ENCODE measurements at places on chromosomes 2 and 18.

DNA sequence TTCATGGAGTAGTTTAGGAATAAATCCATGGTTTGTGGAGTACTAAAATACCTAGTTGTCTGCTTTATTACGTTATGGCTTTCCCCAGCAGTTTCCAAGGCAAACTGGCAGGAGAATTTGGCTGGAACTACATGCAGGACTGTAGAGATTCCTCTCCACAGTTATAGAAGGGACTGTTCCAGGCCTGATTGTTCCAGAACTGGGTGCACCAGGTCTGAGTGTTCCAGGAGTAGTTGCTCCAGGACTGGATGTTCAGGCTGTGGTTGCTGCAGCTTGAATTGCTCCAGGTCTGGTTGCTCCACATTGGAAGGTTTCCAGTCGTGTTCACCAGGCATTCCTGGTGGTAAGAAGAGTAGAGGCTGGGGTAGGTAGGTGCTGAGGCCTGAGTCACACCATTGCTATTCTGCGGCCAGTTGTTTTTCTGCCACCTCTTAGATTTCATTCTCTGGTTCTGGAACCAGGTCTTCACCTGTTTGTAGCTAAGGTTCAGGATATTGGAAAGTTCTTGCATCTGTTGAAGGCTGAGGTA lies 28.1 kb downstream of the SGPP2 start:
- no peak for DNase-seq

DNA sequence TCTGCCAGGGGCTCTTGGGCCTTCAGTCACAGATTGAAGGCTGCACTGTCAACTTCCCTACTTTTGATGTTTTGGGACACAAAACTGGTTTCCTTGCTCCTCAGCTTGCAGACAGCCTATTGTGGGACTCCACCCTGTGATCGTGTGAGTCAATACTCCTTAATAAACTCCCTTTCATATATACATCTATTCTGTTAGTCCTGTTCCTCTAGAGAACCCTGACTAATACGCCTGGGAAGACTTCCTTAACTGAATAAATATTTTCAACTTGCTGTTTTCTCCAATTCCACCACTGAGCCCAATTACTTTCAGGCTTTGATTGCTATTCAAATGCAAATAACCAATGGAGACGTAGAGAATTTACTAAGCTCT lies 61.4 kb upstream of the CCDC195 start:
- DNase-seq: no peak

- no peak for DNase-seq
Measured at GRCh38 chr2:109066501-109066900, 62.5 kb upstream of the SH3RF3 start.

- no peak for DNase-seq
Measured at GRCh38 chr2:170521299-170521698, 193.8 kb upstream of the SP5 start.

GRCh38 chr2:117551858-117552257 lies 262.6 kb upstream of the DDX18 start:
- DNase-seq: no peak

DNA sequence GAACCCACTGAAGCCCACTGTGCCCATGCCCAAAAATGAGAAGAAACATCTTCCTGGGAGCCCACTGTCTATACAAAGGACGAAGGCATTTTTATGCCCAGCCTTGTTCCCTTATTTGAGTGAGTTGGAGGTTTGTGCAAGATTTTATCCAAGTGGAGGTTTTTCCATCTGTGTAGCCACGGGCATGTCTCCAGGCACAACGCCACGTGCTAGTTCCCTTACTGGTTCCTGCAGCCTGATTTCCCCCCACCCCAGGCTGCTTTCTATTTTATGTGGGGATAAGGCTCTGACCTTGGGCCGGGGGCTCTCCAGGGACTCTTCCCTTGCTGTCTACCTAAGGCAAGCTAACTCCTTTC lies 22.2 kb upstream of the TXNL4A start:
- no peak for DNase-seq

GRCh38 chr2:217900010-217900779 lies 102.6 kb downstream of the TNS1 start:
- peak; percentile 71 for DNase-seq

DNA sequence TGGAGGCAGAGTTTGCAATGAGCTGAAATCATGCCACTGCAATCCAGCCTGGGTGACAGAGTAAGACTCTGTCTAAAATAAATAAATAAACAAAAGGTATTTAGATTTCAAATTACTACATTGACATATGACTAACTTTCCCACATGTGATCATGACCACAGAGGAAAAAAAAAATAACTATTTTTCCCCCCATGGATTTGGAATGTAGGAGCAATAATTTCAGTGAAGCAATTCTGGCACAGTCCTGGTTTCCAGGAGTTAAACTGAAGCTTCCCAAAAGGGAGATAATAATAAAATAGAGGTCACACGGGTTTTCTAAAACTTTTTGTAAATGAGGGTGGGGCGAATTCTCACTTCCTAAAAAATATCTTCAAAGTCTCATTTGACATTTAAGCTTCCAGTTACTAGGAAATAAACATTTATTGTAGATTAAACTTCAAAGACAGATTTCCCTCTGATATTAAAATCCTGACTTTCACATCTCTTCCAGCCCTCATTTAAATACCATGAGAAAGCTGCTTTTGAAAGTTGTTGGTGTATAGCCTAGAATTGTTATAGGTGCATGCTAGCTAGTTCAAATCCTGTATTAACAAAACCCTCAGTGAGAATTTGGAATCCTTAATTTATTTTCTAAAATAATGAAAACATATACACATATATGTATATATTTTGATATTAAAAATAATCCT lies 20.7 kb downstream of the SLC19A3 start:
- DNase-seq: no peak

- DNase-seq: no peak
Measured at GRCh38 chr2:83196225-83196624, 1262.9 kb downstream of the SUCLG1 start.

DNA sequence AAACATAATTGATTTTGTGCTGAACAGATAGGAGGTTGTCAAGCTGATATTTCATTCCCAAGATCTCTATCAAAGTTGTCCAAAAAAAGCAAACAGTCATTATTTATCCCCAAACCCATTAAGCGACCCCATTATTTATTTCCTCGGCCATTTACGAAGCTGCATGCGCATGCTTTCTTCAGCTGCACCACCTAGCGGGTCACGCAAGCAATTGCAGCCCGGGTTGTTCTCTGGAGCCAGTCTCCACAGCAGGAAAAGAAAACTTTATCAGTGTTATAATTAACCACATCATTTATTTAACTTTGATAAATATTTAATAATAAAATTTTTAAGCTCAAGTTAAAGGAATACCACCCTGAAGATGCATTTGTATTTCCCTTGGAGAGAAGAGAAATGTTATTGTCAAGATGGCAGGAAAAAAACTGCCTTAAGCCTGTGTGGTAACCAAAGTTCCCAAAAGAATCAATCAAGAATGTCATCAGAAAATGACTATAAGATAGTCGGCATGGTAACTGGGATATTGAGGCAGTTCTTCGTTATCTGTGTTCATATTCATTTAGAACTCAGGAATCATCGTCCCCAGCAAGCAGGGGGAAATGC lies 304.7 kb downstream of the FBXO15 start:
- DNase-seq: peak; percentile 7

DNA sequence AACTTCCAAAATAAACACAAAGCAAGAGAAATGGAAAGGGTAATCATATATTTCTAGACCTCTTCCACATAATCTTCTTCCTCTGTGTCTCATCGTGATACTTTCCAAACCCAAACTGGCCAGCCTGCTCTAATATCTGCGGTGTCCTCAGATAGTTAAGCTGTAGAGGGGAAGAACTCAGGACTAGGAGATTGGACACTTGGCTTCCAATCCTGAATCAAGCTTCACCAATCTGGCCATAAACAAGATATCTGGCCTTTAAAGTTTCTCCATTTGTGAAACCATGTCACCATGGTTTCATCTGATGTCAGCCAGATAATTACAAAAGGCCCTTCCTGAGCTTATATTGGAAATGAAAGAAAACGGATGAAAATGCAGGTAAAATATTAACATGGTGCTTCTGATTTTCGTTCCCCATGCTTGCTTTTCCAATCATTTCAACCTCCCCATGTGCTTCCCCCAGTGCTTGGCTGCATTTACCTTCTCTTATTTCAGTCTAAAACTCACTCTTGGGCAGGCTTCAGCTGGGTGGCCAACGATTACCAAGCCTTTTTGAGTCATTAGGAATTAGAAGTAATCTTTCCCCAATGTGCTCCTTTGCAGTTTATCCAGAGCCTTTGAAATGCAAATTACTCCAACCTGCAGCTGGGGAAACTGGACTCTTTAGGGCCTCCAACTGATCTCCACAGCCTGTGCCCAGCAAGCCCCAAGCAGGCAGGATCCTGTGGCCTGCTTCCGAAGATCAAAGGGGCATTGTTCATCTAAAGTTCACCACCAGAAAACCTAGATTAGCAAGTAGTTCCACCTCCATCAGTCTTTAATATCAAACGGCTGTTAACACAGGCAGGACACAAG lies 44.5 kb upstream of the MYCN start:
- DNase-seq: no peak

GRCh38 chr2:120029672-120030640 lies 17.1 kb downstream of the EPB41L5 start:
- no peak for DNase-seq

DNA sequence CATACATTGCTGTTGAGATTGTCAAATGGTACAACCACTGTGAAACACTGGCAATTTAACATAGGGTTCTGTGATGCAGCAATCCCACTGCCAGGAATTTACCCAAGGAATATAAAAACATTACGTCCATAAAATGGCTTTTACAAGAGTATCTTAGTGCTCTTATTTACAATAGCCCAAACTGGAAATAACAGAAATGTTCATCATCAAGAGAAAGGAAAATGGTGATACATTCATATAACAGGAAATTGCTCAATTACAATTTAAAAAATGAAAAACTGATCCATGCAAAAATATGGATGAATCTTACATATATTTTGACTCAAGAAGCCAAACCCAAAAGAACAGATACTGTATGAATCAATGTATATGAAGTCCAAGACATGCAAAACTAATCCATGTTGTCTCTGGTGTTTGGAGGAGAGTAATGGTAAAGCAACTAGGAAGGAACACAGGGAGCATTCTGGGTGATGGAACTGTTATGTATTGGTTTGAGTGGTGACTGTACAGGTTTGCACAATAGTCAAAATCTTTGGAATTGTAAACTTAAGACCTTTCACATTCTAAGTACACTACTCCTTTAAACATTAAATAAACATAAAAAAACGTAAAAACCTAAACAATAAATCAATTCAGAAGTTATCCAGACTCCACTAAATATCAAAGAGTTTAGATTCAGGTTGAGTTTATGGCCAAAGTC lies 104.8 kb upstream of the WDR75 start:
- no peak for DNase-seq

- no peak for DNase-seq
Measured at GRCh38 chr2:161049559-161049958, 110.7 kb upstream of the TANK start.

DNA sequence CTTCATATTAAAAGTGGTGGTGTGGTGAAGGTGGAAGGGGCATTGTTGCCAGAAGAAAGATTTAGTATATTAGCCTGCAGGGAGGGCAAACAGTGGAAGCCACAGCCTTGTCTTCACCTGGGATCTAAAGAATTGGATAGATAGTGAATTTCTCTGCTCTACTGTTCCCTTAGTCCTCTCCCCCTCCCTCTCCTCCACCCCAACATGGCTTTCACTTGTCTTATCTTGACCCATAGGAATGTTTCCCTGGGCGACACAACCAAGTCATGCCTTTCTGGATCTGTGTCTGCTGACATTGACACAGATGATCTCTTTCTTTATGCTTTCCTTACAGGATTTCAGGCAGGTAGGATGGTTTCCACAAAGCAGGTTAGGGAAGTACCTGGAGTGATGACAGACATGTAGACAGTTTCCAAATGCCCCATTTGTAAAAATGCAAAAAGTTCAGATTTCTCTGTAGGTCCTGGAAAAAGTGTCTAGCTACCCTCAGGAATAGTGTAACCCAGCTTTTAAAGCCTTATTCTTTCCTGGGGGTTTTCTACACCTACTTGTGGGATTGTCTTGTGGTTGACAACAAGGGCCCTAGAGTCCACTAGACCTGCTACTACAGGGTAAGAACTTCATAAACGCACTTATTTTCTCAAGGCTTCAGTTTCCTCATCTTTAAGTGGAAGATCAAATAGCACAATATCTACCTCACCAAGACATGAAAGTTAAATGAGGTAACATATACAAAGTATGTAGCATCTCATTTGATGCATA lies 184.2 kb upstream of the SP5 start:
- DNase-seq: no peak

DNA sequence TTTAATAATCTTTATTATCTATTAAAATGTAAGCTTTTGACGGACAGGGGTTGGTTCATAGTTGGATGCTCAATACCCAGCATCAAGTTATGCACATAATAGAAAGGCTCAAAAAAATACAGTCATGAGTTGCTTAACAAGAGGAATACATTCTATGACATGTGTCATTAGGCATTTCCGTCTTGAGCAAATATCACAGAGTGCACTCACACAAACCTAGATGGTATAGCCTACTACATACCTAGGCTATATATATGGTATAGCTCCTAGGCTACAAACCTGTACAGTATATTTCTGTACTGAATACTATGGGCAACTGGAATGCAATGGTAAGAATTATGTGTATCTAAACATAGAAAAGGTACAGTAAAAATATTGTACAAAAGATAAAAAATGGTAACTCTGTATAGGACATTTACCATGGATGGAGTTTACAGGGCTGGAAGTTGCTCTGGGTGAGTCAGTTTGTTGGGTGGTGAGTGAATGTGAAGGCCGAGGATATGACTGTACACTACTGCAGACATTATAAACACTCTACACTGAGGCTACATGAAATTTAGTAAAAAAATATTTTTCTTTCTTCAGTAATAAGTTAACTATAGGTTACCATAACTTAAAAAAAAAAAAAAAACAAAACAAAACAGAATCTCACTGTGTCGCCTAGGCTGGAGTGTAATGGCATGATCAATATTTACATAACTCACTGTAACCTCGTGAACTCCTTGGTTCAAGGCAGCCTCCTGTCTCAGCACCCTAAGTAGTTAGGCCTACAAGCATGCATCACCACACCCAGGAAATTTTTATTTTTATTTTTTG lies 201.2 kb downstream of the NBAS start:
- DNase-seq: no peak

DNA sequence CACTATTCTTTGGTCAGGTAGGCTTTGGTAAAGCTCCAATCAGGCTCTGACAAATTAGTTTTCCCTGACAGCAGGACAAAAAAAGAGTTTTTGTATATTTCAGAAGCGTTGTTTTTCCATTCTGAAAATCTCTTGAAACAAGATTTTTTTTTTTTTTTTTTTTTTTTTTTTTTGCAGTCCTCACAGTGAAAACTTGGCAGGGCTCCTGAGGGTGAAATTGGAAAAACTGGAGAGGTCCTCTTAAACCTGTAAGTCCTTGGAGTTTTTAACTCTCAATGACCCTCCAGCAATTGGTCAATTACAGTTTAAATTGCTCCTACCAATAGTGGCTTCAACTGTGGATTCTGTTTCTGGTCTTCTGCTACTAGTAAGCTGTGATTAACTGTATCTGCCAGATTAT lies 244.5 kb upstream of the PKDCC start:
- no peak for DNase-seq

- DNase-seq: no peak
Measured at GRCh38 chr2:41775366-41776025, 272.3 kb upstream of the PKDCC start.

GRCh38 chr18:6997808-6998207 lies 119.8 kb downstream of the LAMA1 start:
- no peak for DNase-seq

All from NCI-H510A (cell line).